ENCODE measurements at places on chromosomes 3 and 15.

GRCh38 chr15:43514241-43515057, 3.0 kb upstream of the MAP1A start:
- DNase-seq, result peak; percentile 55

GRCh38 chr15:48609486-48609885, 36.0 kb downstream of the FBN1 start:
- no peak for DNase-seq

DNA sequence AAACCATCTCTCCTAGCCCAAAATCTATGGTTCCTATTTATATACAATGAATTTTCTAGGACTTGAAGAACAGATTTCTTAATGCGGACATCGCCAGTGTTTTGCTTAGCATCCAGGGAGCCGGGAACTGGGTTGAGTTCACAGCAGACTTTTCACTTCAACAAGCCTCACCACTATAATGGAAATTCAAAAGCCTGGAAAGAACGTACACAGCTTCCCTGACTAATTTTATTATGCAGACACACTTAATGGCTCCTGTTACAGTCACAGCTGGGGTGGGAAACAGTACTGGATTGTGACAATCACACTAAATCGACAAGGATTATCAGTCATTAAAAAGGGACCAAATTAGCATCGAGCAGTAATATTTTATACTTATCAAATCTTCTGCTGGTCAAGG, 129.2 kb upstream of the BNIP2 start:
- no peak for DNase-seq

DNA sequence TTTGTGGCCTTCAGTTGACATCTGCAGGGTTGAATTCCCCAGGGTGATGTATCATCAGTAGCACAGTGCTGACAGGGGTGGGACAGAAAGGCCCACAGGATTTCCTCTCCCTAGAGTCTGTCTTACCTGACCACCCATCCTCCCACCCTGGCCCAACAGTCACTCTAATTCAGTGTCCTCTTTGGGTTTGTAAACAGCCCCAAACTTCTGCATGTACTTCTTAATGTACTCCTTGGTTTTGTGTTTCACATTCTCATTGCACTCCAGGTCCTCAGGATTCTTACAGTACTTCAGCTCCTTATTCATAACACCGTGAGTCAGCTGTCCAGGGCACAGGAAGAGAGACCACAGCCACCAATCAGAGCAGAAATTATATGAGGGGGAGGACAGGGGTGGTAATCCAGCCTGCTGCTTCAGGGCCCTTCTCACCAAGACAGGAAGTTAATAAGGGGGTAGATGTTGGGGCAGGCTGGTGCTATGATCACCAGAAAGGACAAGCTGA, 37.5 kb downstream of the NBEAL2 start:
- no peak for DNase-seq

GRCh38 chr3:132265028-132265427, 52.2 kb upstream of the ACP3 start:
- no peak for DNase-seq

DNA sequence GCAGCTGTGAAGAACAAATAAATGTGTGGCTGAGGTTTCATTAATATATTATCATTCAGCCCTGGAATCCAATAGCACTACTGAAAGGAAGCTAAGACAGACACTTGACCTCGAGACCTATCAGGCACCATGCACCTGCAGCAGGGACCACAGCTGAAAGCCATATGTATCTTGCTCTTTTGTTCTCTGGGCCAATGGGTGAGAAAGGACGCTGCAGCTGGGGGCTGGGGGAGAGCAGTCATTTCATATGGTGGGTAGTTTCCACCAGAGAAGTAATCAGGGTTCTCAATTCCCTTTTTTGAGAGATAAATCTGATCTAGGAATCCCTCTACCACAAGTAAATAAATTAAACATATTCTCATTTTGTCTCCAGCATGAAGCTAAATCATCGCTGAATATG, 225.6 kb upstream of the STRIT1 start:
- no peak for DNase-seq

DNA sequence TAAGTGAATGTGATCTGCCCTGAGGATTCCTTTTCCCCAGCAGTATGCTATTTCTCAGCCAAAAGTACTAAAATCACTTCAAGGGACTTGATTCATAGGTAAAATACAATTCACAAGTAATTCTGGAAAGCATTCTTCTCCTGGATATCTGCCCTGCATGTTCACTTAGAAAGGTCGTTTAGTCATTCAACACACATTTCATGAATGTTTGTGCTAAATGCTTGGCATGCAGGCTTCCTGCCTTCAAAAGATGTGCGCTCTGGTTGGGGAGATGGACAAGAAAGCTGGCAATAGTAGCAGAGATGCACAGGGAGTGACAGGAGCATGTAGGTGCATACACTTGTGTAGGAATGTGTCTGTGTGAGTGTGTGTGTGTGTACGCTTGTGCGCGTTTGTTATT, 360.7 kb downstream of the PTPRG start:
- no peak for DNase-seq

GRCh38 chr3:98182196-98182595, 15.7 kb downstream of the OR5H15 start:
- no peak for DNase-seq

DNA sequence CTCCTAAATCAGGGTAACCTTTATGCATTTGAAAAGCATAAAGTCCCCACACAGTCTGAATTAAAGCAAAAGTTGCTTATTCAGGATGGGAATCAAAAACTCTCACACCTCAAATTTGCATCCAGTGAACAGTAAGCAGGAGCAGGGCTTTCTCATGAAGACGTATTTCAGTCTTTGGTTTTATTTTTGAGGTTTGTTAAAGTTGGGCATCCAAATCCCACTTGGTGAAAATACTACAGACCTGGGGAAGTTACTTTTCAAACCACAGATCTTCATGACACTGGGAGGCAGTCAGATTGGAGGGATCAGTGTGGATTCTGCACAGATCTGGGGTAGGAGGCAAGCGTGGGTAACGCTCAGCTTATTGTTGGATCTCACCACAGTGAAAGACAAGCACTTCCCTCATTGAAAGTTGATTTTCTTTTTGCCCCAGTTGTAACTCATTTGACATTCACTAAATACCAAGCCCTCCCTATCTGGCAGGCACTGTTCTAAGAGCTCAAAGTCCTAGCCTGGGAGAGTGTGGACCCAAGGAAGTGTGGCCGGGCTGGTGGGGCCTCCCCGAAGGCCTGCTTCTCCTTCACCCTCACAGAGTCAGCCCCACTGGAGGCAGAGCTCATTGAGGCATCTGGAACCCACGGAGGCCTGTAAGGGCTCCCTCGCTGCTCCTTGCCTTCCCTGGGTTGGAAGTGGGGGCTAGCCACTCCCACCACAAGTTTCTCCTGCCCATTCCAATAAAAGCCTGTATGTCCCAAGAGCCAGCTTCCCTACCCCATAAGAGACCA, 783 bp upstream of the ISG20 start:
- DNase-seq, result no peak

DNA sequence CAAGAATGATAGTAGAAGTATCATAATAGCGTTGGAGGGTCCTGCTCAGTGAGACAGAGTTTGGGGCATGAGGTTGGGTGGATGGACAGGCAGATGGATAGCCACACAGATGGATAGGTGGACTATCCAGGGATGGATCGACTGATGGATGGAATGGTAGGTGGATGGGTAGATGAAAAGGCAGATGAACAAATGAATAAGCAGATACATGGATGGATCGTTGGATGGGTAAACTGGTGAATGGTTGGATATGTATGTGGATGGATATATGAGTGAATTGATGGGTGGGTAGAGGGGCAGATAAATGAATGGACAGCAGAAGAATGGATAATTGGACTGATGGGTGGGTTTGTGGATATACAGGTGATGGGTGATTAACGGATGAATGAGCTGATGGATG, 9.5 kb downstream of the CPNE9 start:
- no peak for DNase-seq

GRCh38 chr3:13880811-13881156, 913 bp upstream of the WNT7A start:
- DNase-seq, result no peak

GRCh38 chr15:39130556-39131379, 450.1 kb upstream of the THBS1 start:
- no peak for DNase-seq

DNA sequence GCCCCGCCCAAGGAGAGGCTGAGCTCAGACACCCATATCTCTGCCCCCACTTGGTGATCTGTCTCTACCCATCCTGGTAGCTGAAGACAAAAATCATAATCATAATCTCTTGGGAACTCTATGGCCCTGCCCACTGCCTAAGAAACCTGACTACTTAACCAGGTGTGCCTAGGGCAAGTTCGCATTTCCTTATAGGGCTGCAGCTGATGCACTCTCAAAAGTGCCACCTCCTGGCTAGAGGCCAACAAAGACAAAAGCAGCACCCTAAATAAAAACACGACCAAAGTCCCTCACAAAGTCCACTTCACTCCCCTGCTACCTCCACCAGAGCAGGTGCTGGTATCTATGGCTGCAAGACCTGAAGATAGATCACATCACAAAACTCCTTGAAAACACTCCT, 250.4 kb upstream of the SLITRK3 start:
- DNase-seq, result no peak

GRCh38 chr15:83462026-83462425, 14.9 kb downstream of the SH3GL3 start:
- DNase-seq, result no peak

GRCh38 chr3:10465161-10465560, 40.2 kb downstream of the ATP2B2 start:
- no peak for DNase-seq

GRCh38 chr3:73381551-73381950, 243.2 kb downstream of the PDZRN3 start:
- no peak for DNase-seq

DNA sequence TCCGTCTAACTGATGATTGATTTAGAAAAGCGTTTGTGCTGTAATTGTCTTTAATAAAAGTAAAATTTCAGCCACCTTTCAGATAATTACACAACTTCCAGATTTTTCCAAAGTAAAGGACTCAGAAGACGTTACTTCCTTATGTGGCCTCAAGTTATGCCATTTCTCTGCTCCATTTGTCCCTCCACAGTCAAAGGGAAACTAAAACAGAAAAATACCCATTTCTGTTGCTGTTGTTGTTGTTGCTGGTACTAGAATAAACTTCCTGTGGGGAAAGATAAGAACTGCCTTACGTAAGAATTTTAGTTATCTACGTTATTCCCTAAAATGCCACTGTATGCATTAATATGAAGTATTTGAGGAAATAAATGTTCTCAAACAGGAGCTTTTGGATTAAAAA, 153.9 kb downstream of the P3H2 start:
- DNase-seq, result no peak

DNA sequence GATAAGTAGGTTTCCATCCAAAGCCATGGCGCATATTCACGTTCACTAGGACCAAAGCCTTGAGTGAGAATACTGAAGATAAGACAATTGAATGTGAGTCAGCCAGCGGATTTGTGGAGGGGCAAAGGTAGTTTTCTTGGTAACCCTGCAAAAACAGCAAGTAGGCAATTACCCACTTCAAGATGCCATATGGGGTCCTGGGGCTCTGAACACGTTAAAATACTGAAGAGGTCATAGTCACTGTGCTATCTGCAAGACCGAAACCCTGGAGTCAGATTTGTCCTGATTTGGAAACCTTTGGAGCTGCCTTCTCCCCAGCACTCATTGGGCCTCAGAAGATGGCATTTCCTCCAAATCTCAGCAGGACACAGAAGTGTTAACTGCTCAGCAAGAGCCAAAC, 646.9 kb upstream of the LMCD1 start:
- no peak for DNase-seq

DNA sequence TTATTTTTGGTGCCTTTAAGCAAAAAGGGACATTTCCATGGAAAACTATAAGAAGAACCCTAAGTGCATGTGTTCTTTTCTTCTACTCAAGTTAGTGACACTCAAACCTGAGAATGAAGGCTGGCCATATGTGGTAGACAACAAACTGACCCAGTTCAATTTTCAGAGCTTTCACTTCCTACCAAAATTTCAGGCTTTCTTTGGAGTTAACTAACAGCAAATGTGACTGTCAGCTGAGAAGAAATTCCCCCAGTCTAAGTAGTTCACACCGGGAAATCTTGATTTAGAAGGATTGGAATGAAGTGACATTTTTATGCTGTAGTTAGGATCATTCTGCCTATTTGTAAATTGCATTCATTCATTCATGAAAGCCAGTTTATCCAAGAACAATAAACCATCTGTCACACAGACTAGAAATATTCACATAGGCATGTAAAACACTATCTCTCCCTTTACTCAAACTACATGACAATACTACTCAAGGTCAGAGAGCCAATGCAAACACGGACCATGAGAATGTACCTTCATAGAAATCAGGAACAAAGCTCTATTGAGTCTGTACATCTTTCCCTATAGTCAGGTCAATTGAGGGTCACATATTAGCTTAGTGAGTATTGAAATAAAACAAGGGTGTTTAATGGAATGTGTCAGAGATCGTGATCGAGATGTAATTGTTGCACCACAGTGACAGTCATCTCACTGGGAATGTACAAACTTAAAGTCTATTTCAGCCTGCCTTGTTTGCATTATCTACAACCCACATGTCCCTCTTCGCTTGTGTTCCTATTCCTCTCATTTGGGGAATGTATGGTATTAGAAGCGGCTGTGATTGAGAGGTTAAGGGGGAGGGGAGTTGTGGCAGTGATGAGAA, 113.8 kb upstream of the TGFBR2 start:
- DNase-seq, result no peak

DNA sequence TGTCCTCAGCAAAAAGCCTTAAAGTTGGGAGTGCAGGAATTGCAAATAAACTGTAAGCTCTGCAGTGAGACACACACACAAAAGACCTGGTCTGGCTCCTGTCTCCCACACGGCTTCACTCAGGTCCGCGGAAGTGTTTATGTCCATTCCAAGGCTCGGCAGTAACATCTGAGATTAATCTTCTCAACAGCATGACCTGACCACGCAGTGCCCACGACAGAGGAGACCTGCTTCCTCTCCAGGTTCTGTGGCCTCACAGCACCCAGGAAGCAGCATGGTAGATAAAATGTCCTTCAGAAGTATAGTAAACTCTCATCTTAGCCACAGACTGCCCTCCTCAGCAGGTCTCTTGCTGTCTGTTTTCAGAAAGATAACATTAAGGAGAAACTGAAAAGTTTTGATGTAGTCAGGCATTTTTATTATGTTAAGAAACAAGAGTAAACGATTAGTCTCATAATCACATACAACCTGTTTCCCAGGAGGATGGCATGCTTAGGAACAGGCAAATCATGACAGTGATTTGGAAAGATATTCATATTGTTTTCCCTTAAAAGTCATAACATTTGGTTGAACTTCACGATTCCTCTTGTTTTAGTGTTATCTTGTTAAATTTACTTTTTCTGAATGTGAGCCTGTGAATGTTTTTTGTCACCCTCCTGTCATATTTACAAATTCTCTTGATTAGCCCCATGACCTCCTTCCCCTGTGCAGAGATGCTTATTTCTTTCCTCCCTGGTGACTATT, 34.6 kb downstream of the CD200R1L start:
- DNase-seq, result no peak

DNA sequence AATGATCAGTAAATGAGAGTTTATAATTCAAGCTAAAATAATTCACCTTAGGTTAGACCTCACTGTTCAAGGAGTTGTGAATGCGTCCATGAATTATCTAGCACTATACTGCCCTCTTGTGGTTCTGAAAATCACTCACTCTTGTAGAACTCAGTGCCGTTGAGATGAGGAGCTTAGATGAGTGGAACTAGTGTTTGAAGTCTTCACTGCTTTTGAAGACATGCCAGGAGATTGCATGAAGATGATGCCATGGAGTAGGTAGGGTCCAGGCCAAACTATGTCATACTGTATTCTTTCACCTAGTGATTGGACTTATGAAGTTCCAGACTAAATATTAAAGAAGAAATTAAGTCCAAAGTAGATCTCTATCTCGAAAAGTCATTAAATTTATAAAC, 28.8 kb downstream of the LYSMD4 start:
- DNase-seq, result peak; percentile 82

- no peak for DNase-seq
Measured at GRCh38 chr15:50414624-50415023, 9.6 kb upstream of the USP8 start.

- no peak for DNase-seq
Measured at GRCh38 chr3:172354931-172355499, 93.2 kb downstream of the GHSR start.
